Nasal cavity respiratory epithelium epithelial cell of viscerocranial mucosa (primary cell): ENCODE measurements at places on chromosomes 6 and 20. TPM values are rescaled to one million over a fixed set of nuclear protein-coding genes. Genes with fewer than 3 reads are reported as not detected.

The CYP21A2 gene
- 0.28 TPM in 1 of 2 replicates, not detected in the other for total RNA-seq

The TRIM31 gene
- total RNA-seq: under 0.01 TPM in 2 replicates

The UNC5CL gene
- 0.14 and 0.34 TPM in 2 replicates for total RNA-seq

The SLC35A1 gene
- 13.0 and 14.0 TPM in 2 replicates for total RNA-seq

The IL17F gene
- not detected in 2 replicates for total RNA-seq

The CD24 gene
- total RNA-seq: 877 and 1,120 TPM in 2 replicates

The PAQR8 gene
- 1.0 and 1.5 TPM in 2 replicates for total RNA-seq

The OTOR gene
- total RNA-seq: not detected in 2 replicates

The LAMP5 gene
- total RNA-seq: not detected in 2 replicates

The C20orf204 gene
- total RNA-seq: 0.34 and 0.78 TPM in 2 replicates

The DPM1 gene
- total RNA-seq: 62.7 and 97.7 TPM in 2 replicates

The RTF2 gene
- 63.2 and 79.3 TPM in 2 replicates for total RNA-seq

The COL11A2 gene
- under 0.01 and 0.36 TPM in 2 replicates for total RNA-seq

The MMP24 gene
- under 0.01 and 0.07 TPM in 2 replicates for total RNA-seq

The HLA-DRB1 gene
- total RNA-seq: 0.21 TPM in 1 of 2 replicates, not detected in the other

The SIM1 gene
- total RNA-seq: not detected in 2 replicates

The HCRTR2 gene
- not detected in 2 replicates for total RNA-seq

The F13A1 gene
- total RNA-seq: not detected in 2 replicates

The EGFL8 gene
- total RNA-seq: 0.34 and 1.3 TPM in 2 replicates

The COL9A3 gene
- 0.14 and 1.7 TPM in 2 replicates for total RNA-seq

The OPRM1 gene
- not detected in 2 replicates for total RNA-seq

The EYA2 gene
- total RNA-seq: 3.4 and 12.3 TPM in 2 replicates

The ABHD16B gene
- total RNA-seq: not detected in 2 replicates

The SLCO4A1 gene
- total RNA-seq: 0.57 and 4.8 TPM in 2 replicates

The E2F3 gene
- 4.4 and 10.2 TPM in 2 replicates for total RNA-seq

The ZC2HC1B gene
- not detected in 2 replicates for total RNA-seq

The KCNK15 gene
- total RNA-seq: 0.14 and 0.34 TPM in 2 replicates

The GJA1 gene
- total RNA-seq: 101 and 212 TPM in 2 replicates

The PPP1R14C gene
- total RNA-seq: 63.4 and 70.4 TPM in 2 replicates

The BMP2 gene
- 12.0 and 14.4 TPM in 2 replicates for total RNA-seq

The SSTR4 gene
- not detected in 2 replicates for total RNA-seq

The CYP24A1 gene
- 4.4 and 5.6 TPM in 2 replicates for total RNA-seq

The RIPOR2 gene
- under 0.01 and 0.07 TPM in 2 replicates for total RNA-seq

The RAMACL gene
- total RNA-seq: 0.68 and 2.6 TPM in 2 replicates

The COL9A1 gene
- not detected in 2 replicates for total RNA-seq

The ANKRD6 gene
- total RNA-seq: 6.5 and 23.2 TPM in 2 replicates

The TRIM15 gene
- total RNA-seq: not detected in 2 replicates

The RAET1E gene
- 15.0 and 18.5 TPM in 2 replicates for total RNA-seq

The HUS1B gene
- 1.7 and 1.9 TPM in 2 replicates for total RNA-seq

The L3MBTL1 gene
- 3.1 and 7.0 TPM in 2 replicates for total RNA-seq

The PAX1 gene
- not detected in 2 replicates for total RNA-seq

The IP6K3 gene
- total RNA-seq: 1.9 TPM in 1 of 2 replicates, not detected in the other

The IMPG1 gene
- total RNA-seq: not detected in 2 replicates

The DEFB124 gene
- total RNA-seq: not detected in 2 replicates

The PEX3 gene
- 16.4 and 20.8 TPM in 2 replicates for total RNA-seq

The SLC35D3 gene
- not detected in 2 replicates for total RNA-seq

The FAM209B gene
- total RNA-seq: under 0.01 TPM in 1 of 2 replicates, not detected in the other

The GPR6 gene
- not detected in 2 replicates for total RNA-seq

The BEND6 gene
- 2.1 and 3.5 TPM in 2 replicates for total RNA-seq

The GTSF1L gene
- not detected in 2 replicates for total RNA-seq

The AKIRIN2 gene
- 41.7 and 63.4 TPM in 2 replicates for total RNA-seq

The NKX2-2 gene
- not detected in 2 replicates for total RNA-seq

The OVOL2 gene
- total RNA-seq: 11.0 and 17.4 TPM in 2 replicates
